ENCODE measurements at places on chromosomes 7 and 10. TPM values are rescaled to one million over a fixed set of nuclear protein-coding genes. Genes with fewer than 3 reads are reported as not detected.

The RSPH10B2 gene
- 0.43 TPM for total RNA-seq

The CSTF2T gene
- 22.9 TPM for total RNA-seq

The FRMPD2 gene
- total RNA-seq: under 0.01 TPM

The CNTNAP2 gene
- total RNA-seq: not detected

- peak; percentile 13 for DNase-seq
Measured at GRCh38 chr10:101611096-101611905, 23.2 kb downstream of the DPCD start.

- peak; percentile 10 for DNase-seq
Measured at GRCh38 chr10:129604333-129605032, 137.4 kb downstream of the MGMT start.

GRCh38 chr10:131514454-131514853, 202.9 kb upstream of the TCERG1L start:
- no peak for DNase-seq

DNA sequence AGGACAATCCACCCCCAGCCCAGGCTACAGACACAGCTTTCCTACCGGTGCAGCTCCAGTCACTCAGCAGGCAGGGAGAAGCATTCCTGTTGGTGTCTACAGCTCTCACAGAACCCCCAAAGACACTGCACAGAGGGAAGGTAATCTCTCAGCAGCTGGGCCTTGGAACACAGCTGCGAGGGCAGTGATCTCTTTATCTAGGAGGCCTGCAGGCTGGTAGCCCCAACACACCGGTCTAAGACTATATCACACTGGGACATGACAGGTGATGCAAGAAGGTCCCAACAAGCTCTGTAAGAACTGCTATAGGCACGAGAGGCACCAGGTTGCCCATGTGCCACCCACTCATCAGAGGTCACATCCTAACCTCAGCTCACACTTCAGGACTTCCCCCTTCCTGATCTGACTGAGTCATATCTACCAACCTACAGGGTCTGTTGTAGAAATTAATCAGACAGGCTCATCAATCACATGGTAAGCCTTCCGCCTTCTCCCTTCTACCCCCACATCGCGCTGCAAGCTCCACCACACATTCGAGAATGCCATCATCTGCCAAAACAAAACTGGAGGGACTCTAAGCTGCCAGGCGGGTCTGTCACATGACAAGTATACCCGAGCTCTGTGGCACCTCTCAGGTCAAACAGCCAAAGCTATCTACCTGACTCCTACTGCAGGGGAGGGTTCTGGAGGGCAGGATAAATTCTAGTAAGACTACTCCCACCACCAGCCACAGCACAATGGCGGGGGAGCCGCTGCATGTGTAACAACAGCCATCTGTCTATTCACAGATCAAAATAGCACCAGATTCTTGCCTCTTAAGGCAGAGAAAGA, 26.1 kb downstream of the FAM53B start:
- no peak for DNase-seq

- no peak for DNase-seq
Measured at GRCh38 chr10:308572-309085, 173.4 kb downstream of the ZMYND11 start.

DNA sequence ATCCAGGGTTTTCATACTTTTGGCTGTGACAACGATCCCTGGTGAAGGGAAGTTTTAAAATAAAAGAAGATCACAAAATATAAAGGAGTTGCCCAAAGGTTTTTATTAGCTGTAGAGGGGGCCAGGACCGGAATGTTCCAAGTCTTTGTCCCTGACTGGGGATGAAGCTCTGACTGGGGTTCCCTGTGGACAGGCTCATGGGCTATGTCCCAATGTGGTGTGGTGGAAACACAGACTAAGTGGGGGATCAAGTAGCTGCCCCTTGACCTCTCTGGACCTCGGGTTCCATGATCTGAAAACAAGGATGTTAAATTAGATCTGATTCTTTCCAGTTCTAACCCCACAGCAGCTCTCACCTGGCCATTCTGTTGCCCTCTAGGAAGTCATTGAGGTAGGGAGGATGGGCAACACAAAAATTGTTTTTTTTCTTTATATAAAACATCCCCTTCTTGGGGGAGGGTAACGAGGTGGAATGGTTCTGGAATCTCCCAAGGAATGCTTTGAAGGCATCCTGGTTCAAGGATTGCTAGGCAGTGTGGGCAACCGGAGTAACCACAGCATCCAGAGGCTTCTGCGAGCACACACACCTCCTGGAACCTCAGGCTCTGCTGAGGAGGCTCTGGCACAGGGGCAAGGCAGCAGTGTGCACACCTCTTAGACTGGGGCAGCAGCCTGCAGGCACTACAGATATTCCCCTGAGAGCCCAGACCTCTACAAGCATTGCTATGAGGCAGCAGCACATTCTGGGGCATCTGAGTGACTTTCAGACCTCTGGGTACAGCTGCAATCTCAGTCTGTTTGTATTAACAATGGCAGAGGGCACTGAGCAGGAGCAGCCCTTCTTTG, 21.4 kb upstream of the CRYGN start:
- no peak for DNase-seq

DNA sequence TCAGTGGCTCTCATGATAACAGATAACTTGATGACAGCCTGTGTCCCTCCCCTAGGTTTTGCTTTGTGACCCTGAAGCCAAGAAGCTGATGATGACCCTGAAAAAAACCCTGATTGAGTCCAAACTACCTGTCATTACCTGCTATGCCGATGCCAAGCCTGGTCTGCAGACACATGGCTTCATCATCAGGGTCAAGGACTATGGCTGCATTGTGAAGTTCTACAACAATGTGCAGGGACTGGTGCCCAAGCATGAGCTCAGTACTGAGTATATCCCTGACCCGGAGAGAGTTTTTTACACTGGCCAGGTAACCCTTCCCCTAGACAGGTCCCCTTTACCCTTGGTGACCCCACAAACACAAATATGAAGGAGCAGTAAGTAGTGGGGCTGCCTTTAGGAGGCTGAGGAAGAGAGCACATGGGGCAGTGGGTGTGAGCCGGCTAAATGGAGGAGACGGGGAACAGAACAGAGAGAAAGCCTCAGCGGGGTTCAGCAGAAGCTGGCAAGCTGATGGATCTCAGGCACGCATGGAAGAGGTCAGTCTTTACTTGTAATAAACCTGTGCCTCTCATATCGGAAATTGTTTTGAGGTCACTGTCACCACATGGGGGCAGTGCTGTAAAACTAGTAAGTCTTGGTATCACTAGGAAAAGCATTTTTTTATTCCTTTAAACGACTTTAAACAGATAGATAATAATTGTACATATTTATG, 20.2 kb downstream of the PDCD11 start:
- DNase-seq: peak; percentile 76

DNA sequence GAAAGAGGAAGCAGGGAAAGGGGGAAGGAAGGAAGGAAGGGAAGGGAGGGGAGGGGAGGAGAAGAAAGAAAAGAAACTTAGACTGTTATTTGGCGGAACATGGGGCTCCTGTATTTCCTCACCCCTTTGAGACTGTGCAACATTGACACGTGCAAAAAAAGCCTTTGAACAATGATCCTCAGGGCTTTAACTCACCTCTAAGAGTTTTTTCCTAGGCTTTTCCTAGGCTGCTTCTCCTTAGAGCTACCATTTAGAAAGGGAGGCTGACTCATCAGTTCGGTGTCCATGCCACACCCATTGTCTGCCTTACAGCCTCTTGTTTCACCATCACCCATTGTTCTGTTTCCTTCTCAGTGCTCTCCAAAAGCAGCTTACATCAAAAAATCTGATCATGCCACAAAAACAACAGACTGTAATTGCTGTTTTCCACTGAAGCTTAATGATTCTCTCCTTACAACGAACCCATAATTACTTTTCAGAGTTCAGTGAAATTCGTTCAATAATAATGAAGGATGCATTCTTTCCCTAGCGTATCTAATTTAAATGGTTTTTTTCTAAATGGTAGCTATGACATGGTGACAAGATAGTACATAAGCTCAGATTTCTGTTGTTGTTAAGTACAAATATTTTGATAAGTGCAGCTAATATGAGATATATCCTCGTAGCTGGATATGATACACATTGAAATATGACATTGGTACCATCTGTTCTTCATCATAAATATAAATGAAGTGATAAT, 90.8 kb downstream of the PRLHR start:
- DNase-seq: peak; percentile 19

DNA sequence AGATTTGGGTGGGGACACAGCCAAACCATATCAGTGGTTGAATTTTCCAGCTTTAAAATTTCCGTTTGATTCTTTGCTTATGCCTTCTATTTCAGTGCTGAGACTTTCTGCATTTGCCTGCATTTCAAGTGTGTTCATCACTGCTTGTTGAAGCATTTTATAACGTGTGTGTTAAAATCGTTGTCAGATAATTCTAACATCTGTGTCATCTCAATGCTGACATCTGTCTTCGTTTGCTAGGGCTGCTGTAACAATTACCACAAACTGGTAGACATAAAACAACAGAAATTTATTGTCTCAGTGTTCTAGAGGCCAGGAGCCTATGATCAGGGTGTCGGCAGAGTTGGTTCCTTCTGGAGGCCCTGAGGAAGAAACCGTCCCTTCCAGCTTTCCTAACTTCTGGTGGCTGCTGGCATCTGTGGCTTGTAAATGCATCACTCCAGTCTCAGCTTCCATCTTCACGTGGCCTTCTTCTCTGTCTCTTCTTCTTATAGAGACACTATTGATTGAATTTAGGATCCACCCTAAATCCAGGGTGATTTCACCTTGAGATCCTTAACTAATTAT, 71.1 kb upstream of the SDK1 start:
- DNase-seq: peak; percentile 10
